ENCODE measurements at places on chromosomes 2 and 18.

DNA sequence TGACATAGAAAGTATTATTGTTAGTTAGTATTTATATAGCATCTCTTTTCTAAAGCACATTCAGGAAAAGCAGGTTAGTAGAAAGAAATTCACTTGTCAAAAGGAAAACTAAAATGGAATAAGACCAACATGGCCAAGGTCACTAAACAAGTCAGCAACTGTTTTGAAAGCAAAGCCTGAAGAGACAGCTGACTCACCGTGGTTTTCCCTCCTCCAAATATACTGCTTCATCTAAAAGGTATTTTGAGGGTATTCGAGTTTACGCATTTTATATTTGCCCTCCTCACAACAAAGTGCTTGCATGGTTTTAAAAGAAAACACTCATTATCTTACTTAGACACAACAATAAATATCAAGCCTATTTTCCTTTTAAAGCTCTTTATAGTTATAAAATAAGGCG, 24.0 kb downstream of the ZNF385B start:
- DNase-seq, result no peak

DNA sequence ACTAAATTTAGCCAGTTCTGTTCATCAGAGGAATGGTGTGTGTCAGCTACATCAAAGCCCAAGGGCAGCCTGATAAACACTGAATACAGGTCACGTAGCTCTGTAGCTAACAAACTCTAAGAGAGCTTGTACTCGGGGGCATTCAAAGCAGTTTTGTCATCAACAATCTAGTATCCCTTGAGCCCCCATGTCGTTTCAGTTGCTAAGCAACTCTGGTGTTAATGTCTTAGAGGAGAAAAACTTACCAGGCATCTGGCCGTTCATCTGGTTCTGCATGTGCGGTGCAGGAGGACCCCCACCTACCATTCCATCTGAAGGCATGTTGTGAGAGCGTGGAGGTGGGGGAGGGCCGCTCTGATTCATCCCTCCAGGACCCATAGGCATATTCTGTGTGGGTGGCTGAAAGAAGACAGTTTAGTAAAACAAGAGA, 33.1 kb downstream of the SS18 start:
- DNase-seq, result no peak

DNA sequence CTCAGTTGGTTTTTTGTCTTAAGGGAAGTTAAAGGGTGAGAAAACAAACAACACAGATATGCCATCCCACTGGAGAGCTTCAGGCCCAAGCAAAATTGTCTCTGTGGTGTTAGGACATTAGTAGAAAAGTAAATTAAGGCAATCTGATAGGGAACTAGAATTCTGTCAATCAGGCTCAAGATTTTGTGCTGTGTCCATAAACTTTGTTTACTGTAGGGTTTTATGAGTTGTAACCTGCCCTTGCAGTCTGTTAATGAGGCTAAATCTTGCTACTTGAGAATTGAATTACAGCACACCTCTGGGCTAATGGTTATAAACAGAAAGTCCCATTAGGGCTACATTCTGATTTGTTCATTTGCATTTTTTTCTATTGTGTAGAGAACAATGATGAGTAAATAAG, 78.0 kb upstream of the OTX1 start:
- no peak for DNase-seq

DNA sequence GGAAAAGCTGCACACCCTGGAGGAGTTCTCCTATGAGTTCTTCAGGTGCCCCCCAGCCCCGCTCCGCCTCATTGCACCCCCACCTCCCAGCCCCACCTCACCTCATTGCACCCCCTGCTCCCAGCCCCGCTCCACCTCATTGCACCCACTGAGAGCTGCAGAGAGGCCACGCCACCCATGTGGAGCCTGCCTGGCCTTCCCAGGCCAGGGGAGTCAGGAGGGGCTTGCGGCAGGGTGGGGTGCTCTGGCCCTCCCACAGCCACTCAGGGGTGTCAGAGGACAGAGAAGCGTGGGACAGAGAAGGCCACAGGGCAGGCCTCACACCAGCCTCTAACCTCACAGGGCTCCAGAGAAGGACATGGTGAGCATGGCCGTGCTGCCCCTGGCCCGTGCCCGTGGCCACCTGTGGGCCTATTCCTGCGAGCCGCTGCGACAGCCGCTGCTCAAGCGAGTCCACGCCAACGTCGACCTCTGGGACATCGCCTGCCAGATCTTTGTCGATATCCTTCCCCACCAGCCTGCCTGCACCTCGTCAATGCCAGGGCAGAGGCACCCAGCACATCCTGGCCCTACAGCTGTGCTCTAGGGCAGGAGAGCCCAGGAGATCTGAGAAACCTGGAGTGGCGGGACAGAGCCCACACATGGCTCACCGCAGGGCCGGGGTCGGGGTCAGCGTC, 15.0 kb upstream of the GPR17 start:
- DNase-seq, result no peak

DNA sequence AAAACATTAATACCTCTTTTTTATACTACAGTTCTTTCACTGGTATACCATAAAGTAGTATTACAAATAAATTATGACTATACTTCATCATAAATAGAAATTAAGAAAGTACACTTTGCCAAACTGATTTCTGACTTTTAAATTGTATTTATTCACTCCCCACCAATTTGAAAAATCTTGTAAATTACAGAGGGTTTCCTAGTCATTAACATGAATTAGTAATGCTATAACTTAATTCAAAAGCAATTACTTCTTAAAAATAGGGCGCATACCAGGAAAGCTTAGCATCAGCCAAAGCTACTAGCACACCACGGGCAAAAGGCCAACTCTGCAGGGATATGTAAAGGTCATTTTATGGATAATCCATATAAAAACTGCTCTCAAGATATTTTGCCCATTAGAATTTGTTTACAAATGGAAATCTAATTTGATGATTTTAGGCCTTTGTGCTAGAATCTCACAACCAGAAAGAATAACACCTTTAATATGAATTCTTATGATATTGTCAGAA, 142.3 kb downstream of the PIGN start:
- DNase-seq, result no peak

DNA sequence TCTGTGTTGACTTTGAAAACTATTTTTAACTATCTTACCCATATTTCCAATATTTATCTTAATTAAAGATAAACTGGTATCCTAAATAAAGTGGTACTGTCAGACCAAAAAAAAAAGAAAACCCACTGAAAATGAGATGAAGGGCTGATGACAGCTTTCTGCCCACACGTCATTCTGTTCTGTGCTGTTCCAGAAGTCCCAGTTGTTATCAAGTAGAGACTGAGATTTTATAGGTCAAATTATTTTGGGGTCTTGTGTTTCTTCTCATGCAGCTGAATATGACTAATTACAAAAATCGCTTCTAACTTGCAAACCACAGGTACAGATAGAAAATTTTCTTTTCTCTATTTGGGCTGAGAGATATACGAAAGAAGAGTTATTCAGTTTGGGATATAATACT, 48.7 kb upstream of the KLF7 start:
- DNase-seq, result no peak

- no peak for DNase-seq
These were observed 40.2 kb upstream of the BMPR2 start for GRCh38 chr2:202335791-202336467.

GRCh38 chr2:113966832-113967231, 76.9 kb downstream of the ACTR3 start:
- no peak for DNase-seq

- no peak for DNase-seq
These were observed 759.4 kb downstream of the CBLN2 start for GRCh38 chr18:71784777-71785176.

- DNase-seq, result no peak
These were observed 364.5 kb downstream of the IRS1 start for GRCh38 chr2:226435146-226435545.

- no peak for DNase-seq
These were observed 260.0 kb upstream of the ID2 start for GRCh38 chr2:8421658-8422449.

- DNase-seq, result no peak
These were observed 131.7 kb downstream of the KLHL29 start for GRCh38 chr2:23516520-23517256.

- DNase-seq, result no peak
These were observed 235.2 kb downstream of the LNPK start for GRCh38 chr2:175766880-175767279.

GRCh38 chr18:48601343-48601742, 62.5 kb downstream of the CTIF start:
- no peak for DNase-seq

- no peak for DNase-seq
These were observed 154.1 kb downstream of the EN1 start for GRCh38 chr2:118693287-118693822.
